SW 1271 (cell line): ENCODE measurements at places on chromosomes 5 and 9.

GRCh38 chr5:10233505-10233904 is 16.2 kb downstream of the ATPSCKMT start:
- DNase-seq, result peak; percentile 6

DNA sequence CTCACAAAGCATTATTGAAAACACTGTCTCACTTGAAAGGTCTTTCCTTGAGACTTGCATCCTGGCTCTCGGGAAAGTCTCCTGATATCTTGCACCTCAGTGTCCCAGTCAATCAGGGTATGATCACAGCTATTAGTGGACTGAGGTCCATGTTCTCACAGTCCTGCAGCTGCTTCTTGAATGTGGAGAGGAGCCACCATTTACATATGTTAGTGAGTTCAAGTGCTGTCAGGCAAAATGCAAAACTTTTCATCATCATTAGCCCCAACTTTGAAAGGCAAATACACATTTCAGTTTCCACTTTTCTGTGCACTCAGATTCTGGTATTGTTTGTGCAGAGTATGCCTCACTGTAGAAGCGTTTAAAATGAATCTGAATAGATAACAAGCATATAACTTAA is 111.6 kb downstream of the SNX18 start:
- no peak for DNase-seq

DNA sequence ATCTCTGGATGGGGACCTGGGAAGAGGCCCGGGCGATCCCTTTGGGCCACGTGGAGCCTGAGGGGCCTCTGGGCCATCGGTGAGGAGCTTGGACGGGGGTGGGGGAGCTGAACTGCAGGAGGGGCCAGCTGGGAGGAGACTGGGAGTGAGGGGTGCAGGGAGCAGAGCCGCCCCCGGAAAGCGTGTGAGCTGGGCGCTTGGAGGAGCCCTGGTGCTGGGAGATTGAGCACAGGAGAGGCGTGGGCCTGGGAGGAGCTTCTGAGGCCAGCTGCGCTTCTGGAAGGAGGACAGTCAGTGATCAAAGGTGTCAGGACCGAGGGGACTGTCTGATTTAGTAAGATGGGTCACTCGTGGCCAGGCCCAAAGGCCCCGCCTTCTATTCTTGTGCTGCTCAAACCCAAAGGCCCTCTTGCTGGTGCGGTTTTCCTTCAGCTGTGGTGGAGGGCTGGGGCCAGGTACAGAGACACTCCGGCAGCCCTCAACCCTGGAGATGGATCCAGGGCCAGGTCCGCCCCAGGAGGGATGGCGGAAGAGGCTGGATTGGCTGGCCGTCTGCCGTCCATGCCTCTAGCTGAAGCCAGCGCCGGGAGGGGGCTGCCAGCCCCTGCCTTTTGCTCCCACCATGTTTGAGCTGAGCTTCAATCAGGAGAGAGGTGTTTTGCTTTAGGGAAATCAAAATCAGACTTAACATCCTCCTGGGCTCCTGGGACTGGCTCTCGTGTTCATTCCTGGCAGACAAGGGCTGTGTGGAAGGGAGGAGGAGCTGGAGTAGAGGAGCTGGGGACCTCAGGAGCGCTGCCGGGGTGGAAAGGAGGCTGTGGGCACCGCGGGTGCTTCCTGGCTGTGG is 21.6 kb downstream of the NCS1 start:
- DNase-seq, result no peak

- DNase-seq, result no peak
These were observed 105.3 kb upstream of the BOD1 start for GRCh38 chr5:173721601-173722232.

- DNase-seq, result no peak
These were observed 61.3 kb downstream of the ANKH start for GRCh38 chr5:14810282-14810681.

DNA sequence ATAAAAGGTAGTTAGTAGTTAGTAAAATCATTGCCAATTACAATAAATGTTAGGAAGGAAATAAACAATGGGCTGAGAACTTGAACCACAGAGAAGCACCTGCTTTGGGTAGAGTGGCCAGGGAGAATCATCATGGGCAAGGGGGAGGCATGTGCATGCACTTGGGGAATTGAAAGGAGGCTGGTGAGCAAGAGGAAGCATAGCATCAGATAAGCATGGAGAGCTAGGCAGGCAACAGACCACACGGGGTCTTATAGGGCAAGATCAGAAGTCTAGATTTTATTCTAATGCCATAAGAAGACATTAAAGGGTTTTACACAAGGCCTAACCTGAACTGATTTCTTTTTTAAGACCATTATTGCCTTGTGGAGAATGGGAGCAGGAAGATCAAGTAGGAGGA is 93.4 kb downstream of the PIP5K1B start:
- DNase-seq, result no peak

GRCh38 chr5:138491669-138492559 is 26.6 kb downstream of the EGR1 start:
- peak; percentile 38 for DNase-seq

DNA sequence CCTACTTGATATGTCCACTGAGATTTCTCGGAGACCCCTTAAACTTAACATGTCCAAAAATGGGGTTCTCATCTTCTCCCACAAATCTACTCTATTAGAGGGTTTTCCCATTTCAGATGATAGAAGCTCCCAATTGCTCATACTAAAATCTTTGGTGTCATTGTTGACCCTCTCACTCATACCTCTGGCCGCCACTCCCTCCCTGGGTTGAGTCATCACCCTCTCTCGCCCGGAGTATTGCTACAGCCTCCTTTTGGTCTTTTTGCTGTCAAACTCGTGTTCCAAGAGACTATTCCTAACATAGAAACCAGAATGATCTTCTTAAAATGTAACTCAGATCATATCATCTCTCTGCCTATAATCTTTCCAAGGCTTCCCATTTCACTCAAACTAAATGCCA is 91.0 kb upstream of the GNAQ start:
- DNase-seq, result no peak

DNA sequence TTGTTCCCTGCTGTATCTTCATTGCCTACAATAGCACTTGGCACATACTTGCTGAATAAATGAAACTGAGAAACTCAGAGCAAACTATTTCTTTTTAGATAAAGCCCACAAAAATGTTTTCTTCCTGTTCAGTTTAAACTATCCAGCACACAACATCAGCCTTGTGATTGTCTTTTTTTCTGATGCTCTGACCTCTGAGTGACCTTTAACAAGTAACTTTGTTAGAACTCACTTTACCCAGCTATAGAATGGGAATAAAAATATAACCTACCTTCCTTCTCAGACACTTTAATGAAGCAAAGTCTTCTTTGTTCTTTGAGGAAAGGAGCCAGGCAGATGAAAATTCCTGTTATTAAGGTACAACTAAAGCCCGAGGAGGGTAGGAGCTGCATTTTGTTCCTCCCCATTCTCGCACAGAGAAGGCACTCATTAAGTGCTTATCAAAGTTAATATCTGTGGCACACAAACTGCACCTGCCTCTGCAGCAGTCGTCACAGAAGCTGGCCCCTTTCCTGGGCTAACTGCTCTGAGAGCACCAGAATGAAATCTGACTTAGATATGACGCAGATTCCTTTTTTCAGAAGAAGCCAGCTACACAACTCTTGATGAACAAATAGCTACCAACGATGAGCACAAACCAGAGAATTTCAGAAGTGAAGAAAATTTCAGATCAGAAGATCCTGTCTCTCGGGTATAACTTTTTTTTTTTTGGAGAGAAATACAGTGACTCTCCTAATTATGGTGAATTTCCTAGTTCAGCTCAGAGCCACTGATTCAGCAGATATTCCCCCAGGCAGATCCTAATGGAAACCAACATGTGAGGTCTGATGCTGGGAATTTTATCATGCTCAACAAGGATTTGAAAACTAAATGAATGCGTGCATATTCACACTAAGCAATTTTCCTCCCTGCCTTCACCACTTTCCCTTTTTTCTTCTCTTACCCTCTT is 31.0 kb upstream of the NR3C1 start:
- DNase-seq, result no peak

DNA sequence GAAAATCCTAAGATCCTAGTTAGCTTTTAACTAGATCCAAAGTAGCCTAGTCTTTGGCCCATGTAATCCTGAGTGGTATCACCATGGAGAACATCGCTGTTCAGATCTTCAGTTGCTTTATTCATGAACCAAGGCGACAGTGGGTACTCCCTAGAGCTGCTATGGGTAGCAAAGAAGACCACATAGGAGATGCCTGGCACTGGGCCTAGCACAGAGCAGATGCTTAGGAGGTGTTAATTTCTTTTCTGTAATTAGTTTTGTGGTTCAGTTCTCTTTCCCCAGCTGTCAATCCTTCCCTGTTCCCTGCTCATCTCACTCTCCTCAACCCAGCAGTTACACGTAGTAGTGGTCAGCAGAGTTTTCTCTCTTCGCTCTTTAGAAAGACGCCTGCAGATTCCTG is 9.3 kb downstream of the CAST start:
- no peak for DNase-seq

DNA sequence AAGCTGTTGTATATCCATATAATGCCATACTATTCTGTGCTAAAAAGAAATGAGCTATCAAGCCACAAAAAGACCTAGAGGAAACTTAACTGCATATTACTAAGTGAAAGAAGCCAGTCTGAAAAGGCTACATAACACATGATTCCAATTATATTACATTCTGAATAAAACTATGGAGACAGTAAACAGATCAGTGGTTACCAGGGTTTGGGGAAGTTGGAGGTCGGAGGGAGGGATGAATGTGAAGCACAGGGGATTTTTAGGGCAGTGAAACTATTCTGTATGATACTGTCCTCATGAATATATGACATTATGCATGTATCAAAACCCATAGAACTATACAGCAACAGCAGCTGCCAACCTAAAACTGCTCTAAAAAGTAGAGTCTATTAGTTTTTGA is 5.6 kb upstream of the RFK start:
- DNase-seq, result no peak

DNA sequence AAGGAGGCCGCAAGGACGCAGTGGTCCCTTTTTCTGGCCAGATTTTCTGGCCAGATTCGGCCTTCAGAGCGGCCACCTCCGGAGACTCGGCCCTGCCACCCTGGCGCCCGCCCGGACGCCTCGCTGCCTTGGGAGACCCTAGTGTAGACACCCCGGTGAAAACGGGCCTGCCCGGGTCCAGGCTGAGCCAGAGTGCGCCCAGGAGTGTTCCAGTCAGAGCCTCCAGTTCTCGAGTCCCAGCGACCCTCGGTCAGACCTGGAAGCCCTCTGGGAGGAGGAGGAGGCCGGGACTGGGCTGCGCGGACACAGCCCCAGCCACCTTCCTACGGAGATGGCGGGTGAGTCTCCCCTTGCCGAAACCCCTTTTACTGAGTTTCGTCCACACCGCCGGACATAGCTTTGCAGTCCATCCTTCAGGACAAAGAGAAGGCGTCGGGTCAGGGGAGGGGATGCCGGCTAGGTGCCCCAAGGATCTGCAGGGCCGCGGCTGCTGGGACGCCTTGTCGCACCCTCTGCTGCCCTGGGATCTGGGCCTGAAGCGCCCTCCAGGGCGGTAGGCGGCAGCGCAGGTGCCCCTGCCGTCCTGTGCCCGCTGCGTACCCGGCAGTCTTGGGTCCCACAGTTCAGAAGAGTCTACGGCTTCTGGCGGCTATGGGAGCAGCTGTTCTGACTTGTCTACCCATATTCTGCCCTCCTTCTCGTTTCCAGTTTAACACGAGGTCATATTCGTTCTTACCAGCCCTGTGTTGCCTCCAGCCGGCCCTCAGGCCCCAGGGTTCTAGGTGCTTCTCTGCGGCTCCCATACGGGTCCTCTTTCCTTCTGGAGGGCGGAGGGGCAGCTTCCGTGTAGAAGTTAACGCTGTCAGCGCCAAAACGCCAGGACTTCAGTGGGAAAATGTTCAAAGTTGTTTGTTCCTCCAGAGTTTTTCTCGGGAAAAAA is 1771.7 kb upstream of the CDH9 start:
- DNase-seq, result peak; percentile 52

GRCh38 chr5:17103461-17103860 is 114.0 kb upstream of the BASP1 start:
- no peak for DNase-seq

DNA sequence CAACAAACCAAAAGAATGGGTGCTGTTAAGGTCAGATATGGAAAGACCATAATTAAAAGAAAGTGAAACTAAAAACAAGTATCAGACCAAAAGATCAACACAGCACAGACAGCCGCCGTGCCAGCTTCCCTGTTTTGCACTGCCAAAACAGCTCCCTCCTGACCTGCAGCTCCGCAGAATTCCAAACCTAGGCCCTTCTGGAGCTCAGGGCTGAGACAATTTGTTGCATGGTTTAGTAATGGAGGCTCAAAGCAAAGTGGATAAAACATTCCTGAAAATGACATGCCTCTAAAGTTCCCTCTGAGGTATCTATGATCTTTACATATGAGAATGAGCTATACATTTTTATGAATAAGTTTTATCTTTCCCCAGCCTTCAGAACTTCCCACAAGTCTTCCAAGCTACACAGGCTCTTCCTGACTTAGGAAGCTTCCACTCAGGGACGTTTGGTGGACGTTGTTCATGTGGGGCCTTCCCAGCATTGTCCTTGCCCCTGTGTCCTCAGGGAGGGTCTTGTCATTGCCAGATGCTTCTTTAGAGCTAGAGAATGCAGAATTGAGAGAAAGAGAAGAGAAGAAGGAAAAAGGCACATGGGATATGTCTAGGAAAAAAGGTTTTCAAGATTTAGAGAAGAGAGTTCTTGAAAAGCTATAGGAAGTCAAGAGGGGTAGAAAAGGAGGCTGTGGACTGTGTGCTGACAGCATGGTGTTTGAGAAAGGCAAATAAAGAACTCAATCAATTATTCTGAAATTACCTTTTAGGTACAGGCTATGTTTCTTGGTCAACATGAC is 28.4 kb upstream of the SSBP2 start:
- DNase-seq, result no peak
